ENCODE measurements at places on chromosomes 7 and 10.

GRCh38 chr10:31739146-31739545 is 189.5 kb downstream of the ARHGAP12 start:
- DNase-seq, result no peak

DNA sequence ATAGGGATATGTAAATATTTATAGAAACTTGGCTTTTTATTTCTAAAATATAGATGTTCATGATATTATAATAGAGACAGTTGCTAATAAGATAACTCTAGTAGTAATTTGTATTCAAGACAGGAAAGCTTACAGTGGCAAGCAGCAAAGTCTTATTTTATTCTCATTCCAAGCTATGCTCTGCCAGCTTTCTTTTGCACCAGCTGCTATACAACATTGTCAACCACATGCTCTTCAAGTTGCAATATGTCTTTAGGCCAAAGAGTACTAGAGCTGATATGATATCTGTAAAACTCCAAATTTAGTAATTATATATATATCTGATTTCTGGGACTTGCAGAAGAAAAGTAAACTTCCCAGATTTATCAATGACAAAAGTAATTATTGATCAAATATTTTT is 350.1 kb downstream of the HGF start:
- DNase-seq, result no peak

DNA sequence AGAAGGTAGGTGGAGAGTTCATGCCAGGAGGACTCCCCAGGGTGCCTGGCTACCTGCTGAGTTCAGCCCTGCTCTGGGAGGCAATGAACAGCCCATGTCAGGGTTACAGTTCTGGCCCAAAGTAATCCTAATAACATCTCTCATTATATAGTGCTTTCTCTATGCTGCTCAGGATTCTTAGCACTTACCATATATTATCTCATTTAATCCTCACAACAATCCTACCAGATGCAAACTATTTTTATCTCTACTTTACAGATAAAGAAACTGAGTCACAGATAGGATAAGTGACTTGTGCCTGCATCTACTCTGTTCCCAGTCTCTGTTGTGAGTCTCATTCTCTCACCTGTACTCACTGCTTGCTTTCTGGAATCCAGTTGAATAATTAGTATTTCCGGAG is 105.1 kb upstream of the NFE2L3 start:
- DNase-seq, result no peak

DNA sequence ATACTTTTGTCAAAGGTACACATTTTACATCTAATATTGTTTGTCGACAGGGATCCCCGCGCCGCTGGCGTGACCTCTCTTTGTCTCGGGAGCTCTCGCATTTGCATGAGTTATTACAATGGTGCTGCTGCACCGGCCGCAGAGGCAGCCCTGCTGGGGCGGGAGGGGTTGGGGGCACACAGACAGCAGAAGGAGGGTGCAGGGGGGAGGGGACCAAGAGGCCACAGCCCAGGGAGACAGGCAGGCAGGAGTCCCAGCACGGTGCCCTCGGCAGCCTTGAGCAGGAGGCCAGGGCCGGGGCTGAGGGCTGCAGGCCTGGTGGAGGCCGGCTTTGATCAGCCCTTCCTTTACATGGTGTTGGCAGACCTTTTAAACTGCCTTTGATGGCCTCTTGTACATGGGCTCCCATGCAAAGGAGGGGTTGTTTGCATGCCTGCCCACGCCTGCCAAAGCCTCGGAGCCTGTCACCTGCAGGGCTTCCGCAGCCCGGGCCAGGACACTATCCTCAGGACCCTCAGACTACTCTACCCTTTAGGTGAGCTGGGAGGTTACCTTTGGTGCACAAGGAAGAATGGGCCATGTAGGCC is 95.5 kb downstream of the EBF3 start:
- no peak for DNase-seq

- DNase-seq, result no peak
Measured at GRCh38 chr10:62088786-62089185, 179.9 kb downstream of the RTKN2 start.

- DNase-seq, result peak; percentile 74
Measured at GRCh38 chr7:41047789-41048191, 655.1 kb downstream of the INHBA start.

DNA sequence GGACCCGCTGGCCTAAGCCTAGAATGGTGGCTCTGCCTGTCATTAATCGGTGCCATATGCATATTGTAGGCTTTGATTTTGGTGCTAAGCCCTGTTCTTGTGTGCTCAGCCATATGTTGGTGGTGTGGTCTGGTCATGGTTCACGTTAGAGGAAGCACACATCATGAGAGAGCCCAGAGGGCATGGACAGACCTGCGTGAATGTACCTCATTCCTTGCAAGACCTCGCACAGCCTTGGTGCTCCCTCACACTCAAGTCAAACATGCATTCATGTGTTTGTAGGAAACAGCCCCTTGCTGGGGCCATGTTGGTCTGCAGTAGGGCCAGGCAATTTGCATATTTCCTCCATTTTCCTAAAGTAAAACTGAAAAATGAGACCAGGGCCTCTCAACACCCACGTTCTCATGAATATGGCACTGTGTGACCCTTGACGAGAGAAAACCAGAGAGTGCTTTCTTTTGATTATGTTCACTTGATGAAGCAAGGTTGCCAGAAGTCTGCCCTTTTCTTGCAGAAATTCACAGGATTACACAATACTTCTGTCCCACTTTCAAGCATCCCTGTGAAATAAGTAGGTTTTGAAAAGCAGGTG is 268.7 kb downstream of the CELF2 start:
- no peak for DNase-seq

DNA sequence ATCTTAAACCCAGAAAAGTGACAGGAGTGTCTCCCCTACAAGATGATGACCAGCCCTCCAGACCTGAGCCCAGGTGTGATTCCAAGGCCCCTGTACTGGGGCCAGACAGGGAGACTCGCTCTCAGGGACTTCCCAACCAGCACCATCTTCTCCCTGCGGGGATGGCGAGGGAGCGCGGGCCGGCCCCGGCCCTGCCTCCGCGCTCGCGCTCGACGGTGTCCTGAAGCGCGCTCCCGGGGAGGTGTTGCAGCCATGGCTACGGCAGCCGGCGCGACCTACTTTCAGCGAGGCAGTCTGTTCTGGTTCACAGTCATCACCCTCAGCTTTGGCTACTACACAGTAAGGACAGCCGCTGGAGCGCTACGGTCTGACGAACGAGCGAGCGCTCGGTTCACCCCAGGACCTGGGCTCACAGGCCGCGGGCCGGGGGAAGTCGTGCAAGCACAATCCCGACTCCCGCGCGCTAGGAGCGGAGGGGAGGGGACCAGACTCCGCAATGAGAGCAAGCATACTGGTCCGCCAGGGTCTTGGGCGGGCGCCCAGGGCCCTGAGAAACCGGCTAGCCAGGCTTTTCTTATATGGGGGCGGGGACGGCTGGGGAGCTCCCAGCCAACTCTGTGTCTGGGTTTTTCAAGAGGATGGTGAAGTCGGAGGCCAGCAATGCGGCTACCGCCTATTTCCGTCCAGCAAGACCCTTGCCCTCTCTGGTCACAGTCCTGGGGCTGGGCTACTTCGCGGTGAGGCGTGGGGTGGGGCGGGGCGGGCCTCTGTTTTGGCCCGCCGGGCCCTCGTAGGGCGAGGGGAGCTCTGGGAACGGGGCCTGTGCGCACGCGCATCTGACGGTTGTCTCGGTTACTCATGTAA is at the start of gene TMEM254:
TSS of gene TMEM254 (plus strand) at position 218 of the 864 bp plus-strand sequence. CDS start at position 253, 35 bp downstream.
- peak; percentile 97 for DNase-seq

DNA sequence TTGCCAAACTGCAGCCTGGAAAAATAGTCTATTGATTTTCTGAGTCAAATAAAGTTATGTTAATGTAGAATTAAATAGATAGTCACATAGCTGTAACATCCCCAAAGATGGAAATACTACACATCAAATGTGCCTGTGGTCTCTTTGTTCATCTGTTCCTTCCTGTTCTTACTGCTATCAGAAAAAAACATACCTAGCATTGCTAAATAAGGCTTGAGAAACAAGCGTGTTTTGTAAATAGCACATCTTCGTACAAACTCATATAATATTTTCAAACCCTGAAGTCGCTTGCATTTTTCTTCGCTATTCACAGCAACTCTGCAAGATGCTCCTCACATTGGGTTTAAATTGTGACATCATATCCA is 116.1 kb downstream of the KLF6 start:
- no peak for DNase-seq

DNA sequence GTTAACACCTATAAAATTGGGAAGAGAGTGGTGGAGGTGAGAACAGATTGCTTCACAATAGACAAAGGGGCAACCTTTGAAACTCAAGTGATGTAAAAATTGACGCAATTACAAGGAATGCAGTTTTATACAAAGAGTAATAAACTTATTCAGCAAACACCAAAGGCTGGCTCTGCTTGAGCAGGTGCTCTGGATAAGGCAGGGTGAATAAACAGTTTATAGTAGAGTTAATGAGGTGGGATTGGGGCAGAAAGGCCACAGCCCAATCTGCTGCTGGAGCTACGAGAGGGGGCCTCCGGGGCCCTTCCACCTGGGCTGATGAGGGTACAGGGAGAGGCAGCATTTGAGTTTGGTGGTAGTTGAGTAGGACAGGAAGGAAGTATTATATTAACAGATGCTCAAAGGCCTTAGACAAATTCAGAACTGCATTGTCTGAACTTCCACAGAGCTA is 6.0 kb downstream of the MUC12 start:
- no peak for DNase-seq

DNA sequence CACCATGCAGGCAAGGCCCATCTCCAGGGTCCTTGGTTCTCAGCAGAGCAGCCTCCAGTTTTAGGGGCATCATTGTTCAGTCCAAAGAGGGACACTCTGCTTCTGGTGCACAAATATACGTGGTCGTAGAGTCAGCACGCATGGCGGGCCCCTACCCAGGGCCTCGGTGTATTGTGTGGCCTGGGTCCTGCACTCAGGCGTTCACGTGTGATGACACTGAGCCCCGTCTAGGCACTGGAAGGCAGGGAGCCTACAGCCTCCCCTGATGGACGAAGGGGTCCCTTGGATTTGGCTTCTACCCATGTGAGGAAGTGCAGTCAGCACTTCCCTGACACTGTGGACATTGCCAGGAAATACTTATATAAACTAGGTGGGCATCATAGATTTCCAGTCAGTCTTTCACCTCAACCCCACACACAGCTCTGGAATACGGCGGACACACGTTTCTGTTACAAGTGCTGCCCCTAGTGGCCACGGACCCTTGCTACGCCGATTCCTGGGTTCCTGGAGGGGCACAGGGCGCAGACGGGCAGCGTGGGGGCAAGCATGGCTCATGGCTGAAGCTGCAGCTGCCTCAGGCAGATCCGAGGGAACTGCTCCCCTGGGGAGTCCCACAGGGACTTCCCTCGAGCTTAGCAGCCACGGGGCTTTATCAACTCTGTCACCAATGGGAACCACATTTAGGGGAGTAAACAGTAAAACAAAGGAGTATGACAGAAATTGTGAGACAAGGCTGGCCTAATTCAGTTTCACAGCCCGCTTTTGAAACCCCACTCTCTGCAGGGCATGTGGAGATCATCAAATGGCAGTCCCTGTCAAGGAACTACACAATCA is 25.4 kb downstream of the AIFM2 start:
- no peak for DNase-seq

- peak; percentile 30 for DNase-seq
Measured at GRCh38 chr7:1355568-1356340, 103.5 kb downstream of the MICALL2 start.

DNA sequence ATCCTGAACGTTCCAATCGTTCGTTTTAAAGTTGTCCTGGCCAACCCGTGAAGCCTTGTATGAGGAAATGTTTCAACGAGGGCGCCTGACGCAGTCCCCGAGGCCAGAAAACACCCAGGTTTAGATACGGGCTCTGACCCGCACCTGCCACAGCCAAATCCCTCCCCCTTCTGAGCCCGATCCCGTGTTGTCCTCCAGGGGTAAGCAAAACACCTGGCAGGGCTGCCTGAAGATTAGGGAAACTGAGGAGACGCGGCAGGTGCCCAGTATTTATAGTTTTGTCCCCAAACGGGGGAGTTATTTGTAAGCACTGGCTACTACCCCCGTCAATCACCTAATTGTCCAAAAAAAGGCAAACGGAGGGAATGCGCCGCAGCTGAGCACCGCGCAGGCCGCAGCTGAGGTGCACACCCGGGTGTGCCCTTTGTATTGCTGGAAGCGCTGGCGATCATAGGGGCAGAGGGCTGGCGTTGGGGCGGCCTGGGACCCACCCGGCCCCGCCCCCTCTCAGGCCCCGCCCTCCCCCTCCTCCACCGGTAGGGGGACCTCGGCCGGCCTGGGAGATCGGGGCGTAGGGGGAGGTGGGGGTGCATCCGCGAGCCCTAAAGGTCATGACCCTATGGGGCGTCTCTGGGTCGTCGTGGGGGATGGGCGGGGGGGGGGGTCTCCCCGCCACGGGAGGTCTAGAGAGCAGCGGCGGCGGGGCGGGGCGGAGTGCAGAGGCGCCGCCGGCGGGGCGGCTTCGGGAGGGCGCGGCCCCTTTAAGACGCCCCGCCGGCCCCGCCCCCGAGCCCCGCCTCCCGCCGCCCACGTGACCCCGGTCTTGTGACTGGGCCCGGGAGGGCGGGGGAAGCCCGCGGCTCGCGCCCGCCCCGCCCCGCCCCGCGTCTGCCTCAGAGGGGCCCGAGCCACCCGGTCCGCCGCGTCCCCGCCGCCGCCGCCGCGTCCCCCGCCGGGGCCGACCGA is at the start of gene BRI3:
TSS of gene BRI3 (plus strand) at position 896 of the 966 bp plus-strand sequence. CDS start 110 bp downstream, outside the sequence.
- peak; percentile 95 for DNase-seq

GRCh38 chr10:120946497-120946896 is 95.3 kb downstream of the WDR11 start:
- no peak for DNase-seq

GRCh38 chr10:116849248-116850057 is at the start of gene ENO4:
Gene ENO4 (plus strand): TSS chr10:116849499. CDS start chr10:116849567, 68 bp downstream.
- peak; percentile 80 for DNase-seq

GRCh38 chr7:64882341-64883112 is 20.5 kb upstream of the ZNF273 start:
- DNase-seq, result peak; percentile 87

GRCh38 chr7:84686373-84686772 is 491.8 kb upstream of the SEMA3A start:
- no peak for DNase-seq

DNA sequence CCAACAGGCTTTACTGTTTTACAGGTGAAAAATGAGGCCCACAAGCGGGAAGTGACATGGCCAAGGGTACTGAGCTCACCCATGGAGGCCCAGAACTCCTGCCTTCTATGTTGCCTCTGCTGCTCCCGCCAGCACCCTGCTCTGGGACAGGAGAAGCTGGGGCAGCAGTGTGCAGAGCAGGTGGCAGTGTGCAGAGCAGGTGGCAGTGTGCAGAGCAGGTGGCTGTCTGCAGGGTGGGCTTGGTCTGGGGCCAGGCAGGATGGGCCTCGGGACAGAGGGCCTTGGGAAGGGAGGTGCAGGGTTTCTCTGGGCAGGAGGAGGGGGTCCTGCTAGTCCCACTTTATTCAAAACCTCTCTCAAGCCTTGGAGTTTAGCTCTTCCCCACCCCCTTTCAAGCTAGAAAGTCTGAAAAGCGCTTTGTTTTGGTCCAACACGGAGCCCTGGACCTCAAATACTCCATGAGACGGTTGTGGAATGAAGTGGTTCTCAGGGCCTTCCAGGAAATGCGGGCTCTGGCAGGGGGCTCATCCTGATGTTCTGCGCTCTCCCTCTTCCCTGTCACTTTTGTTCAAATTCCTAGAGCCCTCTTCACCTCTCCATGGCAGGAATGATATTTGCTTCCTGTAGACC is 26.8 kb downstream of the TSPAN15 start:
- DNase-seq, result no peak

- DNase-seq, result no peak
Measured at GRCh38 chr7:96685353-96685752, 24.3 kb downstream of the SEM1 start.

- DNase-seq, result no peak
Measured at GRCh38 chr7:148481971-148482626, 108.5 kb upstream of the C7orf33 start.

GRCh38 chr7:72405418-72405817 is 6.7 kb downstream of the CALN1 start:
- peak; percentile 57 for DNase-seq

Measured in Right ventricle myocardium superior (tissue), 1 donor.